ENCODE measurements at places on chromosomes 1 and 21.

- no peak for DNase-seq
Measured at GRCh38 chr1:50531027-50531426, 107.8 kb upstream of the DMRTA2 start.

DNA sequence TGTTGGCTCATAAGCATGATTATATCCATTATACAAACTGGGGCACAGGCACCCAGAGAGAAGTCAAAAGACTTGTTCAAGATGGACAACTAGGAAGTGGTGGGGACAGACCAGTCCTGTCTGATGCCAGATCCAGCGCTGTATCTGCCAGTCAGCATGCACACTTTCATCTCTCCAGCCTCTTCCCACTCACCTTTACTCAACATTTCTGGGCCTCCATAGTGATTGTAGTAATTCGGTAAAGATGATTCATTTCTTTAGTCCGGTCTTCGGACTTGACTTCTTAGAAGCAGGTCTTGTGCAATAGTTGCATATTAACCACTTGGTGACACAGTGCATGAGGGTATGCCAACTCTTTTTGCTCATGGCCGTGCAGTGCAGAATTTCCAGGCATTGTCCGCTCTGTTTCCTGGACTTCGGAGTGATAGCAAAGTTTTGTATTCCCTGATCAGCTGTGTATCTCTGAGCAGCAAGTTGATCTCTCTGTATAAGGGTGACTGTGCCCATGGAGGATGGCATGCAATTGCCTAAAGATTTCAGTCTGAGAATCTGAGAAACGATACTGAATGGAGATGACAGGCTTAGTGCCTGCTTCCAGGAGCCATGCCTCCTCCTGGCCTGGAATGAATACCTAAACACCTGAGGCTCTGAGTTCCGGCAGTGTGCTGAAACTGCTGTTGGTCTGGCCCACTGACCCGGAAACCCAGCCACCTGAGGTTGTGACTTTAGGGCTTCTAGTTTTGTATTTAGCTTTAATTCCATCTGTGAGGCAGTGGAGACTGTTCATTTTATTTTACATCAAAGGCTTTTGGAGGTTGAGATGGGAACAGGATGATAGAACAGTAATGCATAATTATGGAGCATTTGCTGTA is 39.0 kb downstream of the GALNT2 start:
- DNase-seq, result no peak

GRCh38 chr1:156550346-156550745 is 22.0 kb downstream of the IQGAP3 start:
- DNase-seq, result no peak

DNA sequence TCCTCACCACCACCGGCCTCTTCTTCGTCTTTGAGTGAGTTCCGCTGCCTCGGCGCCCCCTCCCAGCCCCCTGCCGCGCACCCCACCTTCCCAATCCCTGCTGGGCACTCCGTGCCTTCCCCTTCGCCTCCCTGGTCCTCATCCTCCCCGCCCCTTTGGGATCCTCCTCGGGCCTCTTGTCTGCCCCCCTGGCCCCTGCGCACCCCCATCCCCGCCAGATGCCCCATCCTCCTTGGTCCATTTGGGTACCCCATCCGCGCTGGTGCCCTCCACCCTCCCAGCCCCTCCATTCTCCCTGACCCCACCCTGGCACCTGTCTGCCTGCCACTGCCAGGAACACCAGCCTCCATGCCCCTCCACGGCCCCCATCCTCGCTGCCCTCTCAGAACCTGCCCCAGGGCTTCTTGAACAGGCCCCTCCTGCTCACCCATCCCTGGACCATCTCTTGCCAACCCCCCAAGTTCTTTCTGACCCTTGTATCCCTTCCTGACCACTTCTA is 667 bp downstream of the ZDHHC18 start:
- no peak for DNase-seq

- DNase-seq, result no peak
Measured at GRCh38 chr1:115839679-115840237, 1.2 kb downstream of the NHLH2 start.

DNA sequence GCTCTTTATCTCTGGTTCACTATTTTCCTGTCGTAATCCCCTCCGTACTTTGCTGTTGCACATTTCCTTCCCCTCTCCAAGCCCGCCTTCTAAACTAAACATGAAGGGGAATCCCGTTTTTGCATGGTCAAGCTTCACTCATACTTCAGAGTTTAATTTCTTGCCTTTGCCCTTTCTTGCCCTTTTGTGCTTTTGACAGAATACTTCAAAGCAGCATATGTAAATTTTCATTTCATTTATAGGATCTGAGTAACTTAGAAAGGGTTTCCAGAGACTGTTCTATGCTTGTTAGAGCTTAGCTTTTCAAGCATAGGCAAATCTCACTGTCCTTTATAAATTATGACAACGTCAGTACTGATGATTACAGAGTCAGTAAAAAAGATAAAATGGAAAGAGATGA is 27.7 kb downstream of the SPATA45 start:
- DNase-seq, result no peak

- no peak for DNase-seq
Measured at GRCh38 chr1:43442756-43443155, 11.0 kb downstream of the HYI start.

GRCh38 chr1:10267319-10267718 is 56.9 kb downstream of the KIF1B start:
- DNase-seq, result no peak

GRCh38 chr1:185539277-185539943 is 194.8 kb upstream of the HMCN1 start:
- DNase-seq, result no peak

DNA sequence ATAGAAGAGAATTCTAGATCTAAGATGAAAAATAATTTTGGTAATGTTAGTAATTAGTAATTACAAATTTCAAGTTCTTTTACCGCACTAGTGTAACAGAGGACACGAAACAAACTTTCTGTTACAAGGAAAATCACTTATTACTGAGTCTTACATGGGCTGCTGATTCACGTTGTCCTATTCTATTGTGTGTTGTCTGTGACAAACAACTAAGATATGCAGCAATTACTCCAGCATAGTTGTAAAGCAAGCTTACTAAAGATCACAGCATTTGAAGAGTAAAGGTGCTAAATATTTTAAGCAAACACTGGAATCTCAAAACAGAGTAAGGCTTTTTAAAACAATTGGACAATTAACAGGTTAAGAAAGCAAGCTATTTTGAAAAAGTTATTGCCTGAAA is 502.3 kb downstream of the KCNT2 start:
- no peak for DNase-seq

DNA sequence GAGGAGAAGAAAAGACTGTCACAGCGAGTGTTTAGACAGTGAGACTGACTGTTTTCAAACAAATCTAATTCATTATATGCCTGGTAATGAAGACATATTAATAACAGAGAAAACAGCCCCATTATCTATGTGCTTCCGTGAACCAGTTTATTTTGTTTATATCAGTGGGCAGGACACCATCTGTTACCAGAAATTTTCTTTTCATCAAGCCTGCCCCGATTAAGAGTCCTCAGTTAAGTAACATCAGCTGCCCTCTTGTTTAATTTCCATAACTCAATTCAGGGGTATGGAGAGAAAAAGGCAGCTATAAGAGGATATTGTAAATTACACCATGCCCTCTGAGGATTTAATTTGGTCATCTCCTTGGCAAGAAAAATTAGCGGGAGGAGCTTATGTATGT is 94.0 kb downstream of the TMEM200B start:
- no peak for DNase-seq

GRCh38 chr1:73593804-73594203 is 604.2 kb downstream of the LRRIQ3 start:
- DNase-seq, result no peak

GRCh38 chr1:67942274-67942673 is 108.2 kb downstream of the DIRAS3 start:
- no peak for DNase-seq

DNA sequence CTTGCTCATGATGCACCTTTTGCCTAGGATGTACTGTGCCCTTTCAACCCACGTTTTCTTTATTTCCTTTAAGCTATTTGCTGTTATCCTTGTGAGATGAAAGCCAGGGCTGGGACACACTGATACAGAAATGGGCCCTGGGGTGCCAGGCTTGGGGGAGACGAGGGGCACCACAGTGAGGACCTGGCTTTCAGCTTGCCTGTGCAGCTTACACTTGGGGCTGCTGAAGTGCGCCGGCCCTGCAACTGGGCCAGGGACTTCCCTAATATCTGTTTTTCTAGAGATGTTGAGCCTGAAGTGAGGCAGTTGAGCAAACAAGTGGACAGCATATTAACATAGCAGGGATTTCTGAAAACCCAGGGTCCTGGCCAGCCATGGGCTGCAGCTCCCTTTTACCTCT is 42.5 kb upstream of the SLC19A1 start:
- no peak for DNase-seq

GRCh38 chr21:28337315-28337714 is 655.4 kb downstream of the LTN1 start:
- DNase-seq, result no peak

- no peak for DNase-seq
Measured at GRCh38 chr1:116382857-116383483, 9.9 kb downstream of the ATP1A1 start.

DNA sequence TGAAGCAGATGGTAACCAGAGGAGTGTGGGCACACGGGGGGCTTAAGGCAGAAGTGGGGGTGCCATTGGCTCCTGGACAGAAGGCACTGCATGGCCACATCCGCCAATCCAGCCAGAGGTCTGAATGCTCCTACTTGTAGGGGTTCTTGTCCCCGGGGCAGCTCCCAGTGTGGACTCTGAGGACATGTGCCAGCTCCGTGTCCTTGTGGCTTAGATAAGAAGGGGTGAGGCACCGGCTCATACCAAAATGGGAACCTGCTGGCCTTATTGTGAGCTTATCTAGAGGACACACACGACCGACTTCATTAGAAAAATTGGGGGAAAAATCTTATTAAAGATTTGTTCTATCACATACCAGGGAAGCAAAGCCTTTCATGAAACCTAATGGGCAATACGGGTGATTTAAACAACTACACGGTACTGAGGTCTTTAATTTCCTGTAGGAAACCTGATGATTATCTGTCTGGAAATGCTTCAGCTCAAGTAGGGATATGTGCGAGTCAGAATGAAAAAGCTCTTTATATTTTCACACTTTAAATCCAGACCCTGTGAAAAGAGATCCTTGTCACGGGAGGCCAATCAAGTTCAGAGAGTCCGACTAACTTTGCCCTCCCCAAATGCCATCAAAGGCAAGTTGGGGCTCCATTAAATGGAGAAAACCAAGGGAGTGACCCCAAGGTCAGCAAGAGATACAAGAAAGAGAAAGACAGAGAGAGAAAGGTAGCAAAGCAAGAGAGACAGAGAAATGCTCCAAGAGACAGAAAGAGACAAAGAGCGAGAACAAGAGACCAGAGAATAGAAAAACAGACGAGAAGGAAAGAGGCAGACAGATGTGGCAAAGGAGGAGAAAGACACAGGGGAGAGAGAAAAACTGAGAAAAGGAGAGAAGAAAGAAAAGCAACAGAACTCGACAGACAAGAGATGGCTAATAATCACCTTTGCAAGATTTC is 14.1 kb upstream of the KCNN3 start:
- no peak for DNase-seq

GRCh38 chr21:33847588-33848248 is 67.9 kb downstream of the ATP5PO start:
- DNase-seq, result no peak

DNA sequence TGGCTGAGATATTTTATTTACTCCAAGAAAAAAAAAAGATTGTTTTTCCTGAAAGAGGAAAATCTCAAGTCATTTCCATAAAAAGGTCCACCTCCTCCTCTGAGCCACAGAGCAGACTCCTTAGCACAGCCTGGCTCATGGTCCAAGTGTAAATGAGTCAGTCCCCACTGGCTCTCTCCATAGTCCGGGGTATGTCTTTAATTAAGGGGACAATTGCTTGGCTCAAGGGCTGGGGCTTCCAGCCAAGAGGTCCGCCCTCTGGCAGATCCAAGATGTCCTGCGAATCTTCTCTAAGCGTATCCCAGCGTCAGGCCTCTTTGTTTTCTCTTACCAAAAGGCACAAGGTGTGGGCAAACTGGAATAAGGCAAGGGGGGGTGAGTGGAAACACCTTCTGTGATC is 33.3 kb downstream of the FOXD2 start:
- DNase-seq, result no peak

DNA sequence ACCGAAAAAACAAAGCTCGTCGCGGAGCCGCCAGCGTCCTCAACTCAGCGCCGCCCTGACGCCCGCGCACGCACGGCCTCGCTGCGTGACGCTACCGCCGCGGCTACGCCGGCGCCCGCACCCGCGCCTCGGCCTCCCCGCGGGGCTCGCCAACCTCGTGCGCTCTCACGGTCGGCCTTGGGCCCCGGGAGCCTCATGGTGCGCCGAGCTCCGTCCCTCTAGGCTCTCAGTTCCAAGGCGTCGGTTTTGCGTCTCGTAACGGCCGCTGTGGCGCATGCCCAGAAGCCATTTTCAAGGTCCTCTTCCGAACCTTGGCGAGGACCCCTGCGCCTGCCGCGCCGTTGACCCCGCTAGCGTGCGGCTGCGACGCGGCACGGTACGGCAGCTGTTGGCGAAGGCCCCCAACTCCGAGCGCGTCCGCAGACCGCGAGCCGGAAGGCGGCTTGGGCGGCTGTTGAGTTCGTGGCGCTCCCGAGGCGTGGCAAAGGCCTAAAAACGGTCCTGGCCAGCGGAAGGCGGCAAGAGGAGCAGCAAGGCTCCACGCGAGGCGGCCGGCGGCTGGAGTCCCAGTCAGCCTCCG is at the start of gene HENMT1:
TSS of gene HENMT1 (minus strand) at position 64 of the 580 bp plus-strand sequence. CDS start 1,209 bp downstream, outside the sequence.
- DNase-seq, result peak; percentile 71

Data from effector CD4-positive, alpha-beta T cell (primary cell).